ENCODE measurements at places on chromosomes 6 and 20. TPM values are rescaled to one million over a fixed set of nuclear protein-coding genes. Genes with fewer than 3 reads are reported as not detected.

LST1 gene
- not detected for total RNA-seq

DAAM2 gene
- total RNA-seq, result 16.1 TPM

XKR7 gene
- not detected for total RNA-seq

COL20A1 gene
- not detected for total RNA-seq

BPIFB4 gene
- not detected for total RNA-seq

FAM229B gene
- total RNA-seq, result 18.0 TPM

PNPLA1 gene
- total RNA-seq, result not detected

ADGB gene
- total RNA-seq, result not detected

GNAS-AS1 gene
- total RNA-seq, result 0.64 TPM

ZFP64 gene
- 28.5 TPM for total RNA-seq

SLC22A3 gene
- 1.3 TPM for total RNA-seq

GSTA2 gene
- total RNA-seq, result not detected

RBM39 gene
- total RNA-seq, result 279 TPM

EYS gene
- total RNA-seq, result under 0.01 TPM

MYLK2 gene
- under 0.01 TPM for total RNA-seq

ADGRF1 gene
- under 0.01 TPM for total RNA-seq

TTBK1 gene
- total RNA-seq, result not detected

DEFB124 gene
- total RNA-seq, result not detected

ECHDC1 gene
- 60.9 TPM for total RNA-seq

QKI gene
- 153 TPM for total RNA-seq

MACROD2 gene
- 1.6 TPM for total RNA-seq

TMC2 gene
- not detected for total RNA-seq

HLA-DQB2 gene
- total RNA-seq, result not detected

LRRN4 gene
- total RNA-seq, result under 0.01 TPM

ZBP1 gene
- total RNA-seq, result not detected

VPS16 gene
- total RNA-seq, result 51.0 TPM

ZC3H12D gene
- under 0.01 TPM for total RNA-seq

PBOV1 gene
- not detected for total RNA-seq

GRCh38 chr6:3722785-3723184, 28.7 kb downstream of the PXDC1 start:
- DNase-seq, result no peak

- no peak for DNase-seq
Observed at GRCh38 chr20:53322651-53323050, 271.0 kb downstream of the ZNF217 start.

DNA sequence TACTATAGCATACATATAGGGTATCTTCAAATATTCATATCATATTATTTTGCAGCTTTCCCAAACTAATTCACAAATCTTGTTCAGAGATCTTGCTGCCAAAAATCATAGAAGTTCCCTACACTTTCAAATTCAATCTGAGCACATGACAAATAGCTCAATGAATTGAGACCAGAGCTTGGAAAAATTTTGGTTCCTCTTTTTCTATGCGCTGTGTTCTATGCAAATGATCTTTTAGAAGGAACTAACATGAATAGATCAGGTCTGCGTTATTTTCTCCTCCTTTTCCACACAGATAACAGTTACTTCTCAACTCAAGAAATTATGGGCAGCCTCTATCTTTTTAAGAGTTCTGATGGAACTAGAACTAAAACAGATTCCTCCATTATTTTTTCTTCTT, 316.3 kb downstream of the ARHGAP18 start:
- no peak for DNase-seq

DNA sequence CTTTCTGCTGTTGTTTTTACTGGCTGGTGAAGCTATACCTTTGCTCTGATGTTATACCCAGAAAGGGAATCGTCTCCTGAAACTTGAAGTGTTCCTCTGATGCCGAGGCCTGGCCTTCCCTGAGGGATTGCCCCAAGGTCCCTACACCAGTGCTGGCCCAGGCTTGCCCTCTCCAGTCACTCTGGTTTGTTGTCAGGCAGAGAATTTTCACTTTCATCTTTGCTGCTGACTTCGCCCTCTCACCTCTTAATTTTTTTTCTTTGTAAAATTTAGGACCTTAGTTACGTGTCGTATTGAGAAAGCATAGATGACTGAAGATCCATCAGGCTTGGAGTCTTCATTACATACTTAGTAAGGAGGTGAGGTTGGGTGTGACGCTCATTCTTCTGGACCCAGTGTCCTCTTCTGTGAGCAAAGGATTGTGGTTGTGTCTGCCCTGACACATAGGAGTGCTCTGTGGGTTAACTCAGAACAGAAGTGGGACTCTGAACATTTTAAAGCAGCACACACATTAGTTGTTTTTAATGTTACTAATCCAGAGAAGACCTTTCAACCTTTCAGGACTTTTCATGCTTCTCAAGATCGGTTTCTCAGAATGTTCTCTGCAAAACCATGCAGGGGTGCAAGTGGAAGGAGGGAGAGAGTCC, 45.4 kb downstream of the TULP4 start:
- no peak for DNase-seq

GRCh38 chr20:59144179-59144830, 19.3 kb upstream of the ZNF831 start:
- DNase-seq, result no peak

DNA sequence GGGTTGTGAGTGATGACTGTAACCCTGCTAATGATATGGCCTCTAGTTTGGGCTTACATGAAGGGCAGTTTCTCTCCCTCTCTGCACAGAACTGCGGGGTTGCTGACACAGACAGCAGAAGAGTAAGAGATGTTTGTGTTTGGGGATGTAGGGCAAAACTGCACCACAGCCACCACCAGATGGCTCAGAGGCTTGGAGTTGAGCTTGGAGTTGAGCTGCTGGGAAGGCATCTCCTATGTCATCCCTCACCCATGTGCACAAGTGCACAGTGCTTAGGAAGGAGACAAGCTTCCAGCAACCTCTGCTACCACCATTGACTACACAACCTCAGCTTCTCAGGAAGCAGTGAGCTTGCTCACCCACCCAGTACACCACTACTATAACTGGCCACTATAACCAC, 303.9 kb upstream of the DEFB112 start:
- no peak for DNase-seq

GRCh38 chr6:130890521-130890971, 63.3 kb downstream of the SMLR1 start:
- peak; percentile 86 for DNase-seq

DNA sequence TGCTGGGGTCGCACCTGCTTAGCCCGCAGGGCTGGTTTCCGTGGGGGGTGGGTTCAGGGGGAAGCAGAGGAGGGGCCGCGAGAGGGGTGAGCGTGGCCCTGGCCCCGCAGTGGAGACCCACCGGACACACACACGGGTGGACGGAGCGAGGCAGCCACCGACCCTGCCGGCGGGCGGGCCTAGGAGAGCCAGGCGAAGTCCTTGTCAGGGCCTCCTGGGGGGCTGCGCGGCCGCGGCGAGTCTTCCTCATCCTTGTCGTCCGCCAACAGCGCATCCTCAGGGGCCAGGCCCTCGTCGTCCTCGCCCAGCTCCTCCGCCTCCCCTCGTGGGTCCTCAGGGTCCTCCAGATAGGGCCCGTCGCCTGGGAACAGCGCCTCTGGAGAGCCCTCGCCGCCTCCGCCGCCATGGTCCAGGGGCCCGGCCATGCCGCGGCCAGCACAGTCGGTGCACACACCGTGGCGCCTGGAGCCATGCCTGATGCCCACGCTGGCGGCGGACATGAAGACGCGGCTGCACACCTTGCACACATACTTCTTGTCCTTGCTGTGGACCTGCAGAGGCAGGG, 7.3 kb downstream of the SLC2A4RG start:
- DNase-seq, result no peak

- DNase-seq, result no peak
Observed at GRCh38 chr6:57143690-57144089, 28.4 kb upstream of the BAG2 start.

GRCh38 chr6:119620846-119621555, 271.4 kb upstream of the MAN1A1 start:
- DNase-seq, result peak; percentile 91

GRCh38 chr6:74574794-74575193, 631.1 kb downstream of the COL12A1 start:
- DNase-seq, result peak; percentile 20

DNA sequence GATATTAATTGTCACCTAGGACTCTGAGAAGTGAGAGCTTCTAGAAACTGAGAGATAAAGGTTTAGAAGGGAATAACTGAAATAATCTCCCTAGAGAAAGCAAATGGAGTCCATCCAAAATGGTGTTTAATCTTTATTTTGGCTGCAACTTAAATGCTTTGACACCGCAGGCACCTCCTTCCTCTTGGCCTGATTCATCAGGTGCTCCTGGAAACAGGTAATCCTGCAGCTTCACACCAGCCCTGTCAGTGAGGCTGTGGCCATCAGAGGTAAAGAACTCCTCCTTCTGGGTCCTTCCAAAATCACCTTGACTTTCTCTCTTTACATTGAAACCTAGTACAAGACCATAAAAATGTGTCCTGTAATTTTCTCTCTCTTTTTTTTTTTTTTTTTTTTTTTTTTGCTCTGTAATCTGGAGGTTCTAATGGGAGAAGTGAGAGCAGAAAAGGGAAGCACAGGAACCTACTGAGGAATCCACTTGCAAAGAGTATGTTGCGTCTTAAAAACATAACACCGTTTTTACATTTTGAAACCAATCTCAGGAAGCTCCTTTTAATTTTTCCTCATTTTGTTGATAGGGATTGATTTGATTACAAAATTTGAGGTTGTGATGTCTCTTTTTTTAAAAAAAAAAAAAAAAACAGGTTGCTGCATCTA, 124.2 kb downstream of the LRRC1 start:
- DNase-seq, result no peak

GRCh38 chr6:101404775-101405174, 11.3 kb downstream of the GRIK2 start:
- DNase-seq, result no peak

- DNase-seq, result no peak
Observed at GRCh38 chr20:21338291-21338690, 35.2 kb downstream of the XRN2 start.

DNA sequence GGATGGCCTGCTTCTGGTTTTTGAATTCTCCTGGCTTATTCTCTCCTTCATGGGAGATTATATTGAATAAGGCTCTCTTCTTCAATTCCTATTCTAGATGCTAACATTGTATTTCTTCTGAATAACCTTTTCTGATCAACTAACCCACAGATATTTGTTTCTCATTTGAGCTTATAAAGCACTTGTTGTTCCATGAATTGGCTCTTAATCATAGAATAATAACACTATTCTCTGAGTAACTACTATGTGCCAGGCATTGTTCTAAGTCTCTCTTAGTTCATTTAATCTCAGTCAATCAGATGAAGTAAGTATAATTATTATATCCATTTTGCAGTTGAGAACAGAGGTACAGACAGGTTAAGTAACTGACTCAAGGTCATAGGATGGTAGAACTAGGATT, 136.3 kb upstream of the MLIP start:
- no peak for DNase-seq

- no peak for DNase-seq
Observed at GRCh38 chr6:5783584-5784089, 223.1 kb downstream of the NRN1 start.

- peak; percentile 3 for DNase-seq
Observed at GRCh38 chr6:84082689-84083265, 49.2 kb downstream of the MRAP2 start.

DNA sequence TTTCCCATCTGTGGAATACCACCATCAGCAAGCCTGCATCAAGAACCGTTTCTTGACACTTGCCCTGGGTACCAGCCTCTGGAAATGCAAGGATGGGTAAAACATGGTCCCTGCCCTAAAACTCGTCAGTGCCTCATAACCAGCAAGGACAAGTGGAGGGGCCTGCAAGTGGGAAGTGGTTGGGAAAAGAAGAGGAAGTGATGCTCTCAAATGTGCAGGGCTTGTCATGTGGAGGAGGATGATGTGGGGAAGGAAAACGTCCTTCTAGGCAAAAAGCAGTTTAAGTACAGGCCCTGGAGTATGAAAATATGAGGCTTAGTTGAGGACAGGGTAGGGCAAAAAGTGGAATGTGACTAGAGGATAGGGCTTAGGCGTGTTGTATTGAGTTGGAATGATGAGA, 19.0 kb downstream of the RREB1 start:
- no peak for DNase-seq

DNA sequence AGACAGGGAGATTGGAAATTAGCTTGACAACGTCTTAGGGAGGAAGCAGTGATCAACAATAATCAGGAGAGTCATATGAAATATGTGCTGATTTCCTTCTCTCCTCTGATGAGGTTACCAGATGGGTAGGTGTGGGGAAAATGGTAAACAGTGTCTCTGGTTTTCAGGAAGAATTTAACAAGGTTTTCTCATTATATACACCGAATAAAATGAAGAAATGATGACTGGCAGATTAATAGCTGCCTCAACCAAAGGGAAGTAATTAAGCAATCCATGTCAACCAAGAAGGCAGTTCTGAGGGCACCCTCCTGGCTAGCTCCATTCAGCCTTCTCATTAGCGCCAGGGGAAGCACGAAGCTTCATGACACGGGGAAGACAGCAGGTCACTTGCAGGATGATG, 12.7 kb upstream of the RAMACL start:
- DNase-seq, result no peak

- peak; percentile 36 for DNase-seq
Observed at GRCh38 chr6:132067286-132067685, 116.1 kb upstream of the CCN2 start.

DNA sequence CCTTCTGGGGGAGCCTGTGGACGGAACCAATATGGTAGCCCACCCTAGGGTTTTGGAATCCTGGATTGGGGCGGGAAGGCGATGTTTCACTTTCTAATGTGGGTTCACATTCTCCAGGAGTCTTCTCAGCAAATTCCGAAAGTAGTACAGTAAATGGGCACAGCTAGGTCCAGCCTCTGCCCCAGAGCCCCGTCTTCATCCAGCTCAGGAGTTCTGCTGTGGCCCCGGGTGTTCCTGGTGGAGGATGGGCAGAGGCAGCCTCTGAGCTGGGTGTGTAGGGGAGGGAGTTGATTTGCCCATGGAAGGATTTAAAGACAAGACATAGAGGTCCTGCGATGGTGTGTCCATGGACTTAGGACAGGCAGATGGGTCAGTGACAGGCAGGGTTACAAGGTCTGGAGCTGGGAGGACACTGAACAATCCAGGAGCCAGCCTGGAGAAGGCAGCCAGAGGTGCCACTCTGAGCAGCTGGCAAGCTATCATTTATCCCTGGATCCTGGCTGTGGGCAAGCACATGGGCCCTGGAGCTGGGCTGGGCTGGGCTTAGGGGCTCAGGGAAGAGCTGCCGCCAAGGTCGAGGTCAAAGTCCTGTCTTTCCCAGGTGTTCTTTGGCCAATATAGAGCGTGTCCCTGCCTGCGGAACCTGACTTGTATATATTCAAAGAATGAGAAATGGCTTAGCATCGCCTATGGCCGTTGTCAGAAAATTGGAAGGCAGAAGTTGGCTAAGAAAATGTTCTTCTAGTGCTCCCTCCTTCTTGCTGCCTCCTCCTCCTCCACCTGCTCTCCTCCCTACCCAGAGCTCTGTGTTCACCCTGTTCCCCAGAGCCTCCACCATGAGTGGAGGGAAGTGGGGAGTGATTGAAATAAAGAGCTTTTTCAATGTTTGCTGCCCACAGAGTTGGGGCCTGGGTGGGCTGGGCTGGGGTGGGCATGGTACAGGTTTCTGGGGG, 6.7 kb downstream of the CLPSL1 start:
- no peak for DNase-seq

DNA sequence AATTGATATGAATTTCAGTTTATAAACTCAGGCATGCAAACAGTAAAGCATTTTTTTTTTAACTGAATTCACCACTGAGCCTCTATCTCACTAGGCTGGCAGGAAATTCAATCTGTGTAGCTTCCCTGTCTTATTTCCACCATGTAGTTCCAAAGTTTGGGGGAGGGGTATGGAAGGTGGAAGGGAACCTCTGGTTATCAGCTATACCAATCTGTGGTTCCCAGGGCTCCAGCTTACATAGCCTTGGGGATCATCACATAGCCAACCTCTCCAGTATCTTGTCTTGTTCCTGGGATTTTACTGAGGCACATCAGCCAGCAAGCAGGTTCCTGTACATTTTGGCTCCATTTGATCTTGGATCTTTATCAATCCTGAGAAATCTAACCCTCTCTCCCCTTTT, 15.6 kb downstream of the RAD21L1 start:
- DNase-seq, result no peak

Data from fibroblast of villous mesenchyme (primary cell).